Neural progenitor cell (in vitro differentiated cells): ENCODE measurements at places on chromosomes 3 and 15. TPM values are rescaled to one million over a fixed set of nuclear protein-coding genes. Genes with fewer than 3 reads are reported as not detected.
A peak's percentile ranks its signal among the peaks of the same experiment; 100 is the strongest.

DNA sequence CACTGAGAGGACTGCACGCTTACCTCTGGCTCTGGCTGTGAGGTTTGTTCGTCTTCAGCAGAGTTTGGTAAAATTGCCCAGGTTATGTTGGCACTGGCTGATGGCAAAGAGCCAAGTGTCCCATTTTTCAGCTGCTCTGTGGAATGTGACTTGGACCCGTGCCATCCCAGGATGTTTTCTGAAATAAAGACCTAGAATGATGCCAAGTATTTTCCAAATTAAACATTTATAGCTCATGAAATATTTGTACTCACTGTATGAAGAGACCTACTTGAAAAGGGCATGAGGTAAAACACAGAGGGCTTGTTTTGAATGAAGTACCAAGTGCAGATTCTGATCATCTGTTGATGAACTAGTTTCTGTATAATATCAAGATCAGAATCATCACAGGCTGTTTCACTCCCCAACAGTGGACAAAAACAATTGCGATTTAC, 200.5 kb downstream of the STT3B start:
- no peaks in the 10 kb centered on the region for H3K36me3 ChIP-seq
- H3K27me3 ChIP-seq, result no peaks in the 10 kb centered on the region
- DNase-seq, result no peak
- no peak overlapping the region for H3K27ac ChIP-seq
- no peak overlapping the region for H3K4me3 ChIP-seq
- H3K4me1 ChIP-seq, result no peaks in the 10 kb centered on the region

- no peaks in the 10 kb centered on the region for H3K36me3 ChIP-seq
- no peak for DNase-seq
- H3K4me3 ChIP-seq, result peak overlapping the region; percentile 88
- peaks cover 21% of the 10 kb centered on the region for H3K4me1 ChIP-seq
- no peaks in the 10 kb centered on the region for H3K27me3 ChIP-seq
- H3K27ac ChIP-seq, result peak overlapping the region; percentile 94
Measured at GRCh38 chr3:184335291-184335660, 2.1 kb upstream of the FAM131A start.

DNA sequence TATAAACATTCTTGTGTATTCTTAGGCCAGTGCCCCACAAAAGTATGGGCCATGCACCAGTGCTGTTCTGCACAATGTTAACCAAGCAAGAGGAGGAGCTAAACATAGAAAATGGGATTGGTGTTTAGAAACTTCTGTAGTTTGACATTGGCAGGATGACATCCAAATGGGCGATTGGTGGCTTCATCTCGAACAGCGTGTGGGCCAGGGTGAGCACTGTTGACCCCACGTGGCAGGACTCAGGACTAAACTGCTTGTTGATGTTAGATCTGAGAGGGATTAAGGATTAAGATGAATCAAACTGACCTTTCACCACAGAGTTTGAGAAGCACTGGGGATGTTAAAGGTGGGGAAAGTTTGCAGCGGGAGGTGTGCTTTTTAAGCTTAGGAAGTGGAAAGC, 31.9 kb downstream of the ZNF710 start:
- no peak for DNase-seq
- no peak overlapping the region for H3K4me3 ChIP-seq
- H3K4me1 ChIP-seq, result peaks cover 45% of the 10 kb centered on the region
- H3K27ac ChIP-seq, result no peak overlapping the region

- no peak for DNase-seq
- no peaks in the 10 kb centered on the region for H3K36me3 ChIP-seq
- no peak overlapping the region for H3K27ac ChIP-seq
- peaks cover 27% of the 10 kb centered on the region for H3K4me1 ChIP-seq
- H3K4me3 ChIP-seq, result no peak overlapping the region
Measured at GRCh38 chr3:195080571-195081151, 190.3 kb downstream of the XXYLT1 start.

Gene PRR20G
- total RNA-seq, result not detected in 2 replicates

DNA sequence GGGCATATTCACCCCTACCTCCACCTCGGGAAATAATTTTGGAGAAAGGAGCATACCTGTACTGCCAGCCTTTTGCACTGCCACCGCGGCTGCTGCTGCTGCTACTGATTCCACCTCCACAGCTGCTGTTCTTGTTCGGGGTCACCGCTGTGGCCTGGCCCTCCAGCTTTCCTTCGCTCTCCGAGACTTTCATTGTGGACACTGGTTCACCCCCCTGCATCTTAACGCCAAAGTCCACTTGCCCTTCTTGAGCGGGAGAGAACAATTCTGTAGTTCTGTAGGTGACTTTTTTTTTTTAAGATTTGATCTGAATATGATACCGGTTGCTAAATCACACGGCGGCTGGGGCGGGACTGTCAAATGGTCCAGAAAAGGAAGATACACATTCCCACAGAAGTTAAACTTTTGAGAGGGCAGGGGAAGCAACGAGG, 701 bp downstream of the OSBPL11 start:
- no peaks in the 10 kb centered on the region for H3K27me3 ChIP-seq
- peaks cover 32% of the 10 kb centered on the region for H3K4me1 ChIP-seq
- H3K27ac ChIP-seq, result peak overlapping the region; percentile 95
- H3K4me3 ChIP-seq, result peak overlapping the region; percentile 76
- H3K36me3 ChIP-seq, result no peaks in the 10 kb centered on the region

DNA sequence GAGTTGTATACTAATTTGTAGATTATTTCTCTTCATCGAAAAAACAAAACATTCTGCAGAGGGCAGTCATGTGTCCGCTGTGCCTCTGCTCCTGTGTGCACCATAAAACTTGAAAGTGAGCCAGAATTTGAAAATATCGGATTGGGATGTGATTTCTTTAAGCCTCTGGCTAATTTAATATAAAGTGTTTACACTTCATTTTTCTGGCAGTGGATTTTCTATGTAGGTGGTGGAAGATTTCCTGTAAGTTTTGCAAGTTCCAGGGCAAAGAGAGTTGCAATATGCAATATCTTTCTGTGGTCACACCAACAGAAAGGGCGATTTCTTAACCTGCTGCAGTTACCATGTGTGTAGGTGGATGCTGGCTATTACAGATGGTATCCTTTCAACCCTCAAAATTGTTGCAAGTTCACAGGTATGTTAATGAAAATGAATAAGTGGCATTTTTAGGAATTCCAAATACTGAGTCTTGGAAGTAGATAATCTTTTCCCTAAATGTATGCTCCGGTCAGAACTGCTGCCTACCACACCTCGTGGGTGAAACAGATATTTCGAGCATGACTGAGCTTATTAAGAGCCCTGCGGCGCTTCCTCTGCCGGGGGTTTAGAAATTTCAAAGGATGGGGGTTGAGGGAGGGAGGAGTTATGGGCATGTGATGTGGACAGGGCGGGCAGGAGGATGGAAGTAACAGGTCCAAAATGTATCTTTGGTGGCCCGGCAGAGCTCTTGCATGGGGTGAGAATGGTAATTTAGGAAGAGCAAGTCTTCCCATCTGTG, 134.0 kb downstream of the PGPEP1L start:
- H3K36me3 ChIP-seq, result no peaks in the 10 kb centered on the region
- H3K27me3 ChIP-seq, result no peaks in the 10 kb centered on the region
- peak; percentile 78 for DNase-seq
- H3K4me3 ChIP-seq, result peak overlapping the region; percentile 24

Gene SERINC4
- 0.50 TPM in 1 of 2 replicates, not detected in the other for total RNA-seq

Gene MST1R
- 0.32 and 1.8 TPM in 2 replicates for total RNA-seq

DNA sequence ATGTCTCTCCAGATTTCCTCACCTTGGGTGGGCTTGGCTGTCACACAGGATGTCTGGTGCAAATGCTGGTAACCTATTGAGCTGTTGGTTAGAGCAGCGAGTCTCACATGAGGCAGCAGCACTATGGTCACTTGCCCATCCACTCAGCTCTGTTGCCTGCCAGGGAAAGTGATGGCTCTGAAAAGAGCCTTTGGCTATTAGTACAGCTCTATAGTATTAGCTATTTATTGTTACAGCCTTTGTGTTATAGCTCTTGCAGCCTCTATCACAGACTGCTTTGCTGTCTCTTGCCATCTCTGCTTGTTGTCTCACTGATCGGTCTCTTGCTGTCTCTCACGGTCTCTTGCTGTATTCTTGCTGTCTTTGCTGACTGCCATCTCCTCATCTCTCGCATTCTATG, 114.3 kb downstream of the MFSD1 start:
- no peak overlapping the region for H3K27ac ChIP-seq
- H3K4me3 ChIP-seq, result no peak overlapping the region
- DNase-seq, result no peak
- H3K4me1 ChIP-seq, result no peaks in the 10 kb centered on the region

- H3K27ac ChIP-seq, result no peak overlapping the region
- no peaks in the 10 kb centered on the region for H3K27me3 ChIP-seq
- no peak overlapping the region for H3K4me3 ChIP-seq
- no peaks in the 10 kb centered on the region for H3K36me3 ChIP-seq
- no peaks in the 10 kb centered on the region for H3K4me1 ChIP-seq
Measured at GRCh38 chr3:135927155-135927554, 38.4 kb upstream of the PPP2R3A start.

DNA sequence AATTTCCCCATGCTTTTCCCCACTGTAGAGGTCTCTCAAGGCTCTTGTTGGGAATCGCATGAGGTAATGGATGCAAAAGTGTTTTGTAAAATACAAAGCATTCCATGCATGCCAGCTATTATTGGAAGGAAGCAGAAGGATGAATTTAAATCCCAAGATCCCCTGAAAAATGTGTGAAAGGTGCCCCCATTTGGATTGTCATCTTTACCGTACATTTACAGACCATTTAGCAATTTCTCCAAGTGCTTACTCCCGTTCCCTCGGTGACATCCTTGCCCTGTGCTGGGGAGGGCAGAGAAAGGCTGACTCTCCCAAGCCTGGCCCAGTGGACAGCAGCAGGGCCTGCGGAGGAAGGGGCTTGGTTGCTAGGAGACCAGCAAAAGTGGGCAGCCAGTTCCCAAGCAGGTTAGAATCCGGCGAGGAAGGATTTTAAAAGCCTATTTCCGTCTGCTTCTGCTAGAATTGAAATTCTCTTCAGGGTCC, 31.1 kb upstream of the NEO1 start:
- no peaks in the 10 kb centered on the region for H3K36me3 ChIP-seq
- peak overlapping the region; percentile 21 for H3K27ac ChIP-seq
- peaks cover 47% of the 10 kb centered on the region for H3K4me1 ChIP-seq

Gene AGTR1
- total RNA-seq, result 0.09 TPM in 1 of 2 replicates, not detected in the other

Gene TPRG1
- 0.37 and 0.71 TPM in 2 replicates for total RNA-seq

- no peak for DNase-seq
- no peak overlapping the region for H3K27ac ChIP-seq
- H3K27me3 ChIP-seq, result no peaks in the 10 kb centered on the region
- H3K4me1 ChIP-seq, result no peaks in the 10 kb centered on the region
- peaks cover 5% of the 10 kb centered on the region for H3K36me3 ChIP-seq
Measured at GRCh38 chr15:42185801-42186200, 22.3 kb downstream of the VPS39 start.

Gene EPHB1
- total RNA-seq, result 8.8 and 9.1 TPM in 2 replicates

DNA sequence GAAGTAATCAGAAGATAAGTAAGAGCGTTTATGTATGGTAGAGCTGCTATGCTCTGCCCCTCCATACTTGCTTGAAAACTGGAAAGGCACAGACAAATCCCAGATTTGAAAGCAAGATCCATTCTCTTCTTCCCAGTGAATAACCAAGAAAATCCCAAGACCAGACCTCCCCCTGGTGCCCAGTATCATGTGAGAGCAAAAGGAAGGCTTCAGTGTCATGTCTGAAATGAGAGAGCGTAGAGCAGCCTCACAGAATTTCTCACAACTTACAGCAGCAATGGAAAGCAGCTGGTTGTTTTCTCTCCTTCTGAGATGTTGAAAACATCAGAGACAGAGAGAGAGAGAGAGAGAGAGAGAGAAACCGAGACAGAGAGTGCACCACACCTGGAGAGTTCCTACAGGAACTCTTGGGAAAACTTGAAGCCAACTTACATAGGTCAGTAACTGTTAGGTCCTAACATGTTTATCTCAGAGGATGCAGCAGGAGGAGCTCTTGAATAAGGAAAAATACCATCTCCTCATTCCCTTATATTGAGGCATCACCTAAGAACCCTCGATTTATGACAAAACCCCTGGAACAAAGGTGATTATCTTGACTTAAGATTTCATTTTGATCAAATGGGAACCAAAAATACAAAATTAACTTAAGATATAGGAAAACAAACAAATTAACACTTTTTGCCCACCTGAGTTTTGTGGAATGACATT, 273.3 kb downstream of the NSUN3 start:
- H3K4me3 ChIP-seq, result no peak overlapping the region
- DNase-seq, result peak; percentile 64
- H3K36me3 ChIP-seq, result no peaks in the 10 kb centered on the region
- H3K27ac ChIP-seq, result no peak overlapping the region

DNA sequence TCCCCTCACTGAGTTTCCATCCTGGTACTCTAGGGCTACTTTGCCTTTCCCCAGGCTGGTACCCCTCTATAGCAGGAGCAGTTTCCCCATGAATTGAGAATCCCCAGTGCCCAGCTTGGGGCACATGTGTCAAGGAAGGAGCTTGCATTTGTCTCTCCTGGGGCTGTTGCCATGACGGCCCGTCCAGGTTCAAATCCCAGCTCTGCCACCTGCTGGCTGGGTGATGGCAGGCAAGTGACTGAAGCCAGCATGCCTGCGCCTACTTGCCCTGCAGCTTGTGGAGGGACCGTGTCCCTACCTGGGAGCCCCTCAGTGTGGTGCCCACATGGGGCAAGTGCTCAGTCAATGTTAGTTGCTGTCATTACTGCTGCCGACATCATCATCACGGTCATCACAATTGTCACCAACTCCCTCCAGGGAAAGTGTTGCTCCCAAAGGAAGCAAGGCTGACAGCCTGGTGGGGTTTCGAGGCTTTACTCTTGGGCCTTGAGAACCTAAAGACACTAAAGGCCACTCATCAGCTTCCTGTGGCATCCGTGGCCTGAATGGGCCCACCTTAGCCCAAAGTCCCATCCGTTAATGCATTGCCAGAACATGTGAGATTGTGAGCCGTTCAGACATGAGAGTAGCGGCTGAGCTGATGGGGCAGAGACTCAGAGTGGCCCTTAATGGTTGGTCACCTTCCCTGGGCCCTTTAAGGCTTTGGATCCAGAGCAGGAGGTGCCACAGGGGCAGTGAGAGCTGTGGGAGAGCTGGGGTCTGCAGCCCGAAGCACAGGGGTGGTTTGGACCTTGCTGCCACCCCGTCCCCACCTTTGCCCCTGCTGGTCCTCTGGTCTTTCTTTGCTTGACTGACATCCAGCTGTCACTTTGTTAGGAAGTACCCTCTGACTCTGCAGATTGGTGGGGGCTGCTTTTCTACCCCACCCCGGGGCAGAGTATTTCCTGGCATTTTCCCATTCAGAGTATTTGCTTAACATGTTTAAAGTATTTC, 144.4 kb downstream of the DNAJB8 start:
- H3K27ac ChIP-seq, result no peak overlapping the region
- no peaks in the 10 kb centered on the region for H3K36me3 ChIP-seq
- no peak overlapping the region for H3K4me3 ChIP-seq
- no peaks in the 10 kb centered on the region for H3K27me3 ChIP-seq
- peak; percentile 69 for DNase-seq

Gene KNL1
- total RNA-seq, result 71.7 and 125 TPM in 2 replicates

- H3K27me3 ChIP-seq, result no peaks in the 10 kb centered on the region
- H3K4me1 ChIP-seq, result no peaks in the 10 kb centered on the region
- H3K27ac ChIP-seq, result no peak overlapping the region
Measured at GRCh38 chr3:108006881-108007331, 83.9 kb downstream of the CD47 start.

- H3K36me3 ChIP-seq, result no peaks in the 10 kb centered on the region
Measured at GRCh38 chr15:69881302-69881670, 216.4 kb downstream of the TLE3 start.
